ENCODE measurements at places on chromosomes 16 and 17. TPM values are rescaled to one million over a fixed set of nuclear protein-coding genes. Genes with fewer than 3 reads are reported as not detected.

DNA sequence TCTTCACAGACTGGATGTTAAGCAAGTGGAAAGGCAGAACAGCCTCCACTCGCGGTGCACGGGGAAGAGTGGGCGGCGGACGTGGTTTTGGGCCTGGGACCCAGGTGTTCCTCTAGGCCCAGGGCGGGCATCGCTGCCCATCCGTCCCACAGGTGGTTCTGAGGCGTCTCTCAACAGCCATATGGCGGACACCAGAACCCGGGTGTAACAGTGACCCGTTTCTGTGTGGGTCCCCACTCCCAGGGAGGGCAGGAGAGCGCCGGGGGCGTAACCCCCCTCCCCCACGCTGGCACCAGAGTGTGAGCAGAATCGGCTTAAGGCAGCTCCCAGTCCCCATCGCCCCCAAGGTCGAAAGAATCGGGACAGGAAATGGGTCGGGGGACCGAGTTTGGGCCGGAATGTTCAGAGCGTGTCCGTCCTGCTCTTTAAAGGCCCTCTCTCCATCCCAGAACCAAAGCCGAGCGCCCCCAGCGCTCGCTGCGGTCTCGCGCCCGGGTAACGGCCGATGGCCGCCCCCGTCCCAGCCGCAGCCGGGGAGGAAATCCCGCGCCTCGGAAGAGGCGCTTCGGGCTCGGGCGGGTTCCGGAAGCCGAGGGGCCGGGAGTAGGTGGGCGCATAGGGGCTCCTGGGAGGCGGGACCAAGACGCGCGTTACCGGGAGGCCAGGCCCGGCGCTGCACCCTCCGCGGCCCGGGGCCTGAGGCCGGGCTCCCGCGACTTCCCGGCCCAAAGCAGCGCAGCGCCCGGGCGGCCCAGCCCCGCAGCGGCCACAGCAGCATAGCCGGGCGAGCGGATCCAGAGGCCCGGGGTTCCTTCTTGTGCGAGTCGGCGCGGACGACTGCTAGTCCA is at the start of gene TK2:
Gene TK2 (minus strand): TSS at position 839 of the 848 bp plus-strand sequence. CDS start 61 bp downstream, at position 778.
- H3K4me3 ChIP-seq: peak within 1 kb of the TSS; percentile 96
- H3K4me1 ChIP-seq: peaks cover 49% of the 10 kb centered on the region
- DNase-seq: peak; percentile 70

GRCh38 chr16:26053889-26054288 is 362.1 kb downstream of the HS3ST4 start:
- H3K36me3 ChIP-seq: no peaks in the 10 kb centered on the region
- no peaks in the 10 kb centered on the region for H3K27me3 ChIP-seq
- no peak overlapping the region for H3K4me3 ChIP-seq
- DNase-seq: no peak
- no peaks in the 10 kb centered on the region for H3K4me1 ChIP-seq

DNA sequence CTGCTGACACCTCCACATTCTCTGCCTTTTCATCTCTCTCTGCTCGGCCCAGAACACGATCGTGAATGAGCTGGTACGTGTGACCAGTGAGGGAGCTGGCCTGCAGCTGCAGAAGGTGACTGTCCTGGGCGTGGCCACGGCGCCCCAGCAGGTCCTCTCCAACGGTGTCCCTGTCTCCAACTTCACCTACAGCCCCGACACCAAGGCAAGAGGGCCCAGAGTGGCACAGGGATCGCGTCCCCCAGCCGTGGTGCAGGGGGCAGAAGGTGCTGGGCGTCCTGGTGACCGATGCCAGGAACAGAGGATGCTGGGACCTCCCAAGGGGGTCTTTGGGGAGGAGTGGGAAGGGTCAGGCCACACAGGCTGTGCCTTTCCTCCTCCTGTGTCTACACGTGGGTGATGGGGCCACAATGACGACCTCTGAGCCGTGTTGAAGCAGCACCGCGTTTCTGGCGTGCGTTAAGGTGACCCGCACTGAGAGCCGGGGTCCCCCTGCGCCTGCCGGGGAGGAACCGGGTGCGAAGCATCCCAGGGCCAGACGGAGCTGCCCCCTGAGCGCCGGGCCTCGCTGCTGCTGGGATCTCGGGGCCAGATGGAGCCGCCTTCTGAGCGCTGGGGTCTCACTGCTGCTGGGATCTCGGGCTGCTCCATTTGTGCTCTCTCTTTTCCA is 17.4 kb downstream of the GAA start:
- H3K4me1 ChIP-seq: peaks cover 4% of the 10 kb centered on the region
- peaks cover 2% of the 10 kb centered on the region for H3K36me3 ChIP-seq
- H3K27me3 ChIP-seq: no peaks in the 10 kb centered on the region
- peak; percentile 29 for DNase-seq
- H3K27ac ChIP-seq: no peak overlapping the region
- H3K4me3 ChIP-seq: no peak overlapping the region

DNA sequence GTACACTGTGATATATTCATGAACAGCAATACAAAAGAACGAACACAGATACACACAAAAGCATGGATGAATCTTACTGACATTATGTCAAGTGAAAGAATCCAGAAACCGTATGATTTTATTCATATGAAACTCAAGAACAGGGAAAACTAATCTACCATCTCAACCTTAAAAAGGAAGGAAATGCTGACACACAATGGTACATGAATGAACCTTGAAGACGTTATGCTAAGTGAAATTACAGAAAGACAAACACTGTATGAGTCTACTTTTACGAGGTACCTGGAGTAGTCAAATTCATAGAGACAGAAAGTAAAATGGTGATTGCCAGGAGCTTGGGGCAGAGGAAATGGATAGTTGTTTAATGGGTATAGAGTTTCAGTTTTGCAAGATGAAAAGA is 8.7 kb upstream of the PRKCB start:
- H3K27me3 ChIP-seq: no peaks in the 10 kb centered on the region
- peak overlapping the region; percentile 69 for H3K4me3 ChIP-seq
- H3K27ac ChIP-seq: peak overlapping the region; percentile 91
- H3K36me3 ChIP-seq: peaks cover 14% of the 10 kb centered on the region

GRCh38 chr17:77451245-77451893 is 310.6 kb downstream of the SEC14L1 start:
- peak; percentile 85 for DNase-seq
- peak overlapping the region; percentile 94 for H3K27ac ChIP-seq
- peak overlapping the region; percentile 99 for H3K4me3 ChIP-seq

GRCh38 chr17:44887971-44888954 is 11.0 kb downstream of the EFTUD2 start:
- H3K27ac ChIP-seq: no peak overlapping the region
- H3K27me3 ChIP-seq: no peaks in the 10 kb centered on the region
- DNase-seq: no peak
- peaks cover 19% of the 10 kb centered on the region for H3K36me3 ChIP-seq
- H3K4me3 ChIP-seq: no peak overlapping the region

DNA sequence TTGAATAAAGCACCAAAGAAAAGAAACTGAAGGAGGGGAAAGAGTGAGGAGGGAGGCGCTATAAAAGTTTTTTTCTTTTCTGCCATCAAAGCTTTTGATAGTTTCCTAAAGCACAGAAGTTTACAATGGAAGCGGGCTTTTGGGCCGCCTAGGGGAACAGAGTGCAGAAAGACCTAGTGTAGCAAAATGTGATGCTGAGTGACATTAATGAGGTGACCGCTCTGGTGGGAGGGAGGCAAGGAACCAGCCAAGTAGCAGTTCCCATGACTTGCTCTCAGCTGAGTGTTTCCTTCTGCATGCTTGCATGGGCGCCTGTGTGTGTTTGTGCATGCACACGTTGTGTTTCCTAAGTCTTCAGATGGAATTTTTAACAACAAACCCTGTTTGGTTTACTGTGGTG is 15.5 kb downstream of the MSI2 start:
- no peak overlapping the region for H3K27ac ChIP-seq
- peaks cover 27% of the 10 kb centered on the region for H3K4me1 ChIP-seq
- DNase-seq: no peak
- H3K36me3 ChIP-seq: peaks cover 58% of the 10 kb centered on the region
- no peaks in the 10 kb centered on the region for H3K27me3 ChIP-seq

DNA sequence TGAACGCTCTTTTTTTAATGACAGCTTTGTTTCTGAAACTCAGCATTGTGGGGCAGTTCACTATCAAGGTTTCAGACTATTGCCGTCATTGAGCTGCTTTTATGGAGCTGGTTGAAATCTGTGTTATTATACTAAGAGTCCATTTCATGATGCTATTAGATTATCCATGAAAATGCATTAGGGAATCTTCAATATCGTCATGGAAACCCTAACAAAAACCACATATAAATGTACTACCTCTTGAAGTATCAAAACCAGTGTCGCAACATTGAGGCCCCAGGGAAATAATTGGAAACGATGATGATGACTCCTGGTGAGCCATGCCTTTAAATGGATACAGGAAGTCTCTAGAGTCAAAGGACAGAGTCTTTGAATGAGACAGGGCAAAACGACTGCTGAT is 231.6 kb upstream of the CPHXL start:
- H3K27ac ChIP-seq: no peak overlapping the region
- no peaks in the 10 kb centered on the region for H3K36me3 ChIP-seq
- no peaks in the 10 kb centered on the region for H3K4me1 ChIP-seq
- no peak overlapping the region for H3K4me3 ChIP-seq
- no peaks in the 10 kb centered on the region for H3K27me3 ChIP-seq

DNA sequence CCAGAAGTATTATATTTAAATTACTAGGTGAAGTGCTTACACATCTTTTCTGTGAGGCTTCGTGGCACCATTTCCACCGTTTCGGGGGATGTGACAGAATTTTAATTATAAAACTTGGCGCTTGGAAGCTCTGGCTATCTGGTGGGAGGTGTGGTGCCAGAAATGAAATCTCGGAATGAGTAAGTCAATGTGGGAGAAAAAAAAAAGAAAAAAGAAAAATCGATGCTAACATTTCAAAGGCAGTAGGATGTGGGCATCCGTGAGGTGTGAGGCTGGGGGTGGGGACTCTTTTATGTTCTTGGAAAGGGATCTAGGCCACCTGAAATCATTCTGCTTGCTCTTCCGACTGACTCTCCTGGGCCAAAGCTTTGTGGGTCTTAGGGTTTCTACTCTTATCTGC is 21.9 kb downstream of the CPPED1 start:
- peaks cover 31% of the 10 kb centered on the region for H3K36me3 ChIP-seq
- H3K4me1 ChIP-seq: peaks cover 2% of the 10 kb centered on the region
- no peak for DNase-seq
- no peak overlapping the region for H3K4me3 ChIP-seq
- no peaks in the 10 kb centered on the region for H3K27me3 ChIP-seq

- H3K36me3 ChIP-seq: peaks cover 37% of the 10 kb centered on the region
- H3K4me3 ChIP-seq: peak overlapping the region; percentile 24
- H3K27me3 ChIP-seq: no peaks in the 10 kb centered on the region
- no peak for DNase-seq
Measured at GRCh38 chr16:46961373-46962353, 11.8 kb downstream of the DNAJA2 start.

GRCh38 chr17:72665852-72666851 is 426.3 kb downstream of the SLC39A11 start:
- no peaks in the 10 kb centered on the region for H3K27me3 ChIP-seq
- no peaks in the 10 kb centered on the region for H3K4me1 ChIP-seq
- H3K36me3 ChIP-seq: peaks cover 2% of the 10 kb centered on the region
- H3K27ac ChIP-seq: no peak overlapping the region

DNA sequence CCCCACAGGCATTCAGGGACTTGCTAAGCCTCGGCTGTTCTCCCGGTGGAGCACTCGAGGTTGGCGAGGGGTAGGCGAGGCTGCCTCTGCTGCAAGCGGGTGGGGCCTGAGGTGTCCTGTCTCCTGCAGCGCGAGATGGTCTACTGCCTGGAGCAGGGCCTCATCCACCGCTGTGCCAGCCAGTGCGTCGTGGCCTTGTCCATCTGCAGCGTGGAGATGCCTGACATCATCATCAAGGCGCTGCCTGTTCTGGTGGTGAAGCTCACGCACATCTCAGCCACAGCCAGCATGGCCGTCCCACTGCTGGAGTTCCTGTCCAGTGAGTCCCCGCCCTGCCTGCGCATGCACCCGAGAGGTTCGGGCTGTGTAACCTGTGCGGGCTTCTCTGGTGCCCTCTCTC is 26.3 kb downstream of the TSC2 start:
- no peak overlapping the region for H3K27ac ChIP-seq
- H3K27me3 ChIP-seq: no peaks in the 10 kb centered on the region
- peaks cover 1% of the 10 kb centered on the region for H3K36me3 ChIP-seq
- H3K4me1 ChIP-seq: no peaks in the 10 kb centered on the region
- no peak overlapping the region for H3K4me3 ChIP-seq

The CTRB1 gene
- not detected for total RNA-seq

The TNFRSF13B gene
- total RNA-seq: not detected

The SLC12A3 gene
- total RNA-seq: not detected

The SLFN14 gene
- not detected for total RNA-seq

The CCL4L2 gene
- total RNA-seq: 8.7 TPM

The HSF4 gene
- 76.8 TPM for total RNA-seq

The CCL15 gene
- not detected for total RNA-seq

The ASGR1 gene
- 1.1 TPM for total RNA-seq

Measured in activated naive CD8-positive, alpha-beta T cell treated with anti-CD3 and anti-CD28 coated beads, Interleukin-2, amount 10 ng/mL, durations not matched to agents 7 days and 5 days (primary cell).